ENCODE measurements at places on chromosomes 6 and 20.
A peak's percentile ranks its signal among the peaks of the same experiment; 100 is the strongest.

DNA sequence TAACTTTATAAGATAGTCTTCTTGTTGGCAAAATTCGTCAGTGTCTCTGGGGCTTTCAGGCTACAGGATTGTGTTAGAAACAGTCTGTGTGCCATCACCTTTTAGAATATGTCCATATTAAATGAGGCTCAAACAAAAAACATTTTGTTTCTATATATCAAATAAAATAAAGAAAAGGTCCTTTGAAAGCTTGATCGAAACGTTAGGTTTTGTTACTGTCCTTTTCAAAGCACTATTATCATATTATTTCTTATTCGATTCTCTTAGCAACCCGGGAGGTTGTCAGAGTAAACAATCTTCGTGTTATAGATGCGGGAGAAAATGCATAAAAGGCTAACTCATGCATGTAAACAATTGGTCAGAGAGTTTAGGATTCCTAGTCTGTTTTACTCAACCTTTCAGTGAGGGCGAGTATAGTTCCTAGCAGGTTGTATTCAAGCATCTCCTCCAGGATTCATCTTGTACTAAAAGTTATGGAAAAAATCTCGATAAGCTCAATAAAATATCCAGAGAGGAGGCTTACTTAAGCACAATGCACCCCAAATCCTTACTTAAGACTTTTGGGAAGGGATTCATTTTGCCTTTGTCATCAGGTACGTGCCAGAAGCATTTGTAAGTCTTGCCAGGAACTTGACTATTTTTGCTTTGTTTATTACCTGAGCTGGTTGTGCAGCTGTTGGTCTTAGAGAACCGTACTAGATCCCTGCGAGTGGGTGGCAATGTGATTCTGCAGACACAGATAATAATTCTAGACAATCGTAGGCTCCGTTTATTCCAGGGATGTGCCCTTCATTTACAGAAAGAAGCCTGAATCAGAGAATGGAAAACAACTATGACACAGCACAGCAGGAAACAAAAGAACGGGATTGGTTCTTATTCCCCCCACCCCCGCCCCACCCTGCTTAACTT lies 159.6 kb upstream of the ZNF217 start:
- DNase-seq, result no peak

GRCh38 chr20:59940956-59941294 lies 736 bp downstream of the FAM217B start:
- DNase-seq, result no peak

- no peak for DNase-seq
These were observed 318.0 kb downstream of the GRIK2 start for GRCh38 chr6:101711518-101711917.

GRCh38 chr6:42784717-42785498 lies 3.1 kb downstream of the BICRAL start:
- no peak for DNase-seq

DNA sequence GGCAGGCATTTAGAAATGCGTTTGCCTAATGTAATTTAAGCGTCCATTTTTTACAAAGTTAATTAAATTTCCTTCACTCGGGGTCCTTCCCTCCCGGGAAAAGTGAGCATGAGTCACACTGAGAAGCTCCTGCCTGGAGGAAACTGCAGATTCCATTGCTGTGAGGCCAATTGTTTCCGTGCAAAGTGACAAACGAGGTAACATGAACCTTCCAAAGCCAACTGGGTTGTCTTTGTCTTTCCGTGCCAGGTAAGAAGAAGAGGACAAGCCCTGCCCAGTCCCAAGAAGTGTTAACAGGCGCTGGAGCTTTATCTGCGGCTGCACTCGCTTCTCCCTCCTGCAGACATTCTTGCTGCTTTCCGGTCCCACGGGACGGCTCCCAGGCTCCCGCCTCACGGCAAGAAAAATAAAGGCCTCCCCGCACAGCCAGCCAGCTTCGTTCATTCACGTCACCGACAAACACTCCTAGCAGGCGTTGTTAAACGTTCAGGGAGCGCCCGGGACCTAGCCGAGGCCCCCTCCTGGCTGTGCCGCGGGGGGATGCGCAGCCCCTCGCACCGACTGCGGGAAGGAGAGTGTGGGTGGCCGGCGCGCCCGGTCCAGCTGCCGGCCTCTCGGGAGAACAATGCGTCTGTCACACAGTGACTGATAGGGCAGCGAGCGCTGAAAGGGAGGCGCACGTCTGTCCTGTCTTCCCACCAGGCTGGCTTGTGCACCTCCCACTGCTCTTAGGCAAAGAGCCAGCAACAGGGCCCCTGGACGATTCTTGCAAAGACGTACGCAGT lies 61.5 kb upstream of the HDDC2 start:
- no peak for DNase-seq

DNA sequence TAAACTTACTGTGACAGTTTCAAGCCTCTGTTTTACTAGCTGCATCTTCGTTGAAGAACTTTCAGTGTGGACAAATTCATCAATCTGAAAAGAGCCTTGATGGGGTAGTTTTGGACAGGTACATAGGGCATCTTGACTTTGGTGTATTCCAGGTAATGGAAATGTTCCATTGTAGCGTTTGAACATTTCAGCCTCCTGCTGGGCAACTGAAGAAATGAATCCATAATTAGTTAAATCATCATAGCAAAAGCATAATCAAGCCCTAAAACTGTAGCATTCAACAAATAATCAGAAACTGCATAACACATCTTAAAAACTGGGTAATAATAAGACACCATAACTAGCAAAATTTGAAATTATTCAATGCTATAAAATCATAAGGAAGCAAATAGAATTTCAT lies 86.2 kb downstream of the AHI1 start:
- DNase-seq, result no peak

DNA sequence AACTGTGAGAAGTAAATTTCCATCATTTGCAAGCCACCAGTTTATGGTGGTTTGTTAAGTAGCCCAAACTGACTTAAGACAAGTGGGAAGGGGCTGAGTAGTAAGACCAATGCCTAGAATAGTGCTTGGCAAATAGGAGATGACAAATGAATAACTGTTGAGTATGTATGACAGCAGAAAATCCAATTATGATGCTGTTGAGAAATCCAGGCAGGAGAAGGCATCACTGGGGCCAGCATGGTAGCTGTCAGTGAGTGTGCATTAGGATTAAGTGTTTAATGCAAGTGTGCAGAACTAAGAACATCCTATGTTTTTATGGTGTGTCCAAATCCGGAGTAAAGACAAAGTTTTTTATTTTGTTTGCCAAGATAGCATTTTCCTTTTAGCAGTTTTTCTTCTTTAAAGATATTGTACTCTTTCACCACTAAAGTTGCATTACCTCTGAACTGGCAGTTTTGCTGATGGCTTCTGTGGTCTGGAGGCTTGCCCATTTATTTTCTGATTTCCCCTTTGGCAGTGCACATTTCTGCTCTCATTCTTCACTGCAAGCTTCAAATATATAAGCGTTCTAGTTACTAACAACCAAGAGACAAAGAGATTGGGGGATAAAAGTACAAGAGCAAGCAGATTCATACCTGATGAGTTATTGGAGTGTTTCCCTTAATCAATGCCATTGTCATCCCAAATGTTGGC lies 289.7 kb downstream of the KCNQ5 start:
- DNase-seq, result no peak

- DNase-seq, result no peak
These were observed 37.6 kb upstream of the PLCB1 start for GRCh38 chr20:8094415-8094818.

GRCh38 chr6:101550451-101550850 lies 156.9 kb downstream of the GRIK2 start:
- no peak for DNase-seq

- DNase-seq, result no peak
These were observed 22.4 kb downstream of the SASH1 start for GRCh38 chr6:148365041-148365440.

- peak; percentile 51 for DNase-seq
These were observed at the start of gene DSE for GRCh38 chr6:116370760-116371119. TSS of gene DSE (plus strand) at chr6:116370947. CDS start at chr6:116399251, 28,304 bp downstream.

DNA sequence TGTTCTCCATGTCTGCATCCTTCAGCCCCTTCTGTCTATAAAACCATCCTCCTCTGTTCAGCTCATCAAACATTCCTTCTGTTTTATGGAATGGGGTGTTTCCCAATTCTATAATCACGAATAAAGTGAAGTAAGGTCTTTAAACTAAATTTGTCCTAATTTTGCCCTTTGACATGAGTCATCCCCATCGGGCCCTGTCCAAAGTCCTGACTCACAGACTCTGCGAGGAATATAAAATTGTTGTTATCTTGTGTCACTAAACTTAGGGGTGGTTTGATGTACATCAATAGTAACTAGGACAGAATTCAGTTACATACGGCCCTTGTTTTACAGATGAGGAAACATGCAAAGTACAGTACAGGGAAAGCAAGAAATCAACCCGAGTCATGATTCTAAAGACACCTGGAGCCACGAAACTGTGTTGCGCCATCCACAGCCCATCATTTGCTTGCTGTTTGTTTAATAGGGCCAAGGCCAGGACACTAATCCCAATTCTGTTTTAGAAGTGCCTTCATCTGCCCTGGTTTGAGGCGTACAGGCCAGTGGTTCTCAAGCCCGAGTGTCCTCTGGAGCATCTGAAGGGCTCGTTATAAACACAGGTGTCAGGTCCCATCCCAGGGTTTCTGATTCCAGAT lies 2.8 kb downstream of the ACSS1 start:
- DNase-seq, result no peak

GRCh38 chr6:63941747-63942470 lies 306.3 kb downstream of the PHF3 start:
- DNase-seq, result no peak

DNA sequence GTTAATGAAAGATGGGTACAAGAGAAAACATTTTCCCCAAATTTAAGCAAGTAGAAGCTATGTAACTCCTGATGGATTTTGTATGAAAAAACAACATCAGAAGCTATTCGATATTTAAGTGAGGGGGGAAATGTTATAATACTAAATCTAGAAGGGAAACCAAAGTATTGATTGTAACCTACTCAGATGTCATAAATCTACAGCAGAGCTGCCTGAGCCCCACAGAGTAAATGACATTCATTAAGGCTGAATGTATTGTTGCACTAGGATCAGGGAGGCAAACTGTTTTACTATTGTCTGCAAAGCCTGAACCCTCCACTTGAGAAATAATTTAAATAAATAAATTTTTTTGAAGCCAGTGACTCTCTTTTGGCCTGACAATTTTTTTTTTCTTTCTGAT lies 19.3 kb downstream of the ANKRD6 start:
- DNase-seq, result no peak

GRCh38 chr6:95593025-95593424 lies 15.7 kb downstream of the MANEA start:
- no peak for DNase-seq

Data from activated CD8-positive, alpha-beta memory T cell treated with anti-CD3 and anti-CD28 coated beads for 4 hours (primary cell).